Upper lobe of left lung (tissue), 6 donors: ENCODE measurements at places on chromosomes 2 and 18. TPM values are rescaled to one million over a fixed set of nuclear protein-coding genes. Genes with fewer than 3 reads are reported as not detected.

- DNase-seq: no peak
- H3K4me3 ChIP-seq: no peak overlapping the region
- no peak overlapping the region for H3K27ac ChIP-seq
- no peaks in the 10 kb centered on the region for H3K4me1 ChIP-seq
- H3K36me3 ChIP-seq: no peaks in the 10 kb centered on the region
- no peaks in the 10 kb centered on the region for H3K27me3 ChIP-seq
Observed at GRCh38 chr2:234745347-234745746, 206.5 kb upstream of the SH3BP4 start.

DNA sequence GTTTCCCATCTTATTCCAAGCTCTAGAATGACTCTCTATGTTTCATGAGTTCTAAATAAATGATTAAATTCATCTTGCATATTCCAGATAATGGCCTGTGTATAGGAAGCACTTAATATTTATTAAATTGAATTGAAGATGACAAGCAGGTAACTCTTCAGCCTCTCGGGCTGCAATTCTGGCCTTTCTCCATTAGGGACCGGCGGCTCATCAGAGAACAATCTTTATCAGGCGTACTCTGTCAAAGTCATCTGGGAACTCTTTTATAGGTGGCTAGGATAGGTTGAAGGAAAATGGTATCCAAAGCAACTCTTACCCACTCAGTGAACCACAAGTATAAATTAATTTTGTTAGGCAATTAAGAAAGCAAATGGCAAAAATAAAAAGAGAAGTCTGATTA is 308.5 kb downstream of the NOL4 start:
- no peak overlapping the region for H3K27ac ChIP-seq
- no peak overlapping the region for H3K4me3 ChIP-seq
- DNase-seq: no peak
- no peaks in the 10 kb centered on the region for H3K4me1 ChIP-seq
- no peaks in the 10 kb centered on the region for H3K36me3 ChIP-seq

DNA sequence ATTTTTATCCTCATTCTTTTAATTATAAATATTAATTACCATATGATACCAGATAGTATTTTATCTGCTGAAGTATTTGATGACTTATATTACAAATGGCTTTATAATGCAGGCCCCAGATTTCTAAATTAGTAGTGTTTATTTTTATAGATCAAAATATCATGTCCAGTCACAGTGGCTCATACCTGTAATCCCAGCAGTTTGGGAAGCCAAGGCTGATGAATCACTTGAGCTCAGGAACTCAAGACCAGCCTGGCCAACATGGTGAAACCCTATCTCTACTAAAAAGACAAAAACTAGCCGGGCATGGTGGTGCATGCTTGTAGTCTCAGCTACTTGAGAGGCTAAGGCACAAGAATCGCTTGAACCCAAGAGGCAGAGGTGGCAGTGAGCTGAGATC is 100.1 kb upstream of the ARHGAP15 start:
- H3K27ac ChIP-seq: no peak overlapping the region
- no peaks in the 10 kb centered on the region for H3K4me1 ChIP-seq
- no peak overlapping the region for H3K4me3 ChIP-seq
- no peak for DNase-seq
- H3K27me3 ChIP-seq: no peaks in the 10 kb centered on the region

DNA sequence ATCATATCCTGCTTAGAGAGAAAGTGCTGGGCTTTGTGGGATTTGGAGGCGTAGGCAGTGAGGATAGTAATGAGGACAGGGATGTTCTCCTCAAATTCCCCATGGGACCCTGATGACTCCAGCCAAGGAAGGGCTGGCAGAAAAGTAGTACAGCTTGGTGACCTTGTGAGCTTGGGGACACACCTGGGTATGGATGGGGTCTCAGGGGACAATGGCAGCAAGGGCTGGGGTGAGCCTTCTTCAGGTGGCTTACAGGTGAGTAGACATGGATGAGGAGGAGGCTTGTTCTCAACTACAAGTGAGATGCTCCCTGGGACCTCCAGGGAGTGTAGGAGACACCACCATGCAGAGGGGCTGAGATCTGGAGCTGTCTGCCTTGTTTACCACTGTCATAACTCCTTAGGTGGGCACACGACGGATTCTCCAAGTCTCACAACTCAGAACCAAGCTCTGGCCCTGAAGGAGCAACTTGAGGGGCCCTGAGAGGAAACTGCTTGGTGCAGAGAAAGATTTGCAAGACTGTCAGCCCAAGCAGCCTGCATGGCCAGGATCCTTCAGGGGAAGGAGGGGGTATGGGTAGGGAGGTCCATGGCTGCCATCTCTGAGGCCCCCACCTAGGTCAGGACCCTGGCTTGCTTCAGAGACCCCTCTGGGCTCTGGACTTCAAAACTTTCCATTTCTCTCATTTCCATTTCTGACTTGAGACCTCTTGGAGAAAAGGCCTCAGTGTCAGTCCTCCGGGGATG is 262.8 kb downstream of the DYSF start:
- H3K27ac ChIP-seq: peak overlapping the region; percentile 35
- H3K36me3 ChIP-seq: no peaks in the 10 kb centered on the region
- DNase-seq: no peak
- H3K27me3 ChIP-seq: no peaks in the 10 kb centered on the region
- H3K4me1 ChIP-seq: peaks cover 44% of the 10 kb centered on the region
- H3K4me3 ChIP-seq: no peak overlapping the region

DNA sequence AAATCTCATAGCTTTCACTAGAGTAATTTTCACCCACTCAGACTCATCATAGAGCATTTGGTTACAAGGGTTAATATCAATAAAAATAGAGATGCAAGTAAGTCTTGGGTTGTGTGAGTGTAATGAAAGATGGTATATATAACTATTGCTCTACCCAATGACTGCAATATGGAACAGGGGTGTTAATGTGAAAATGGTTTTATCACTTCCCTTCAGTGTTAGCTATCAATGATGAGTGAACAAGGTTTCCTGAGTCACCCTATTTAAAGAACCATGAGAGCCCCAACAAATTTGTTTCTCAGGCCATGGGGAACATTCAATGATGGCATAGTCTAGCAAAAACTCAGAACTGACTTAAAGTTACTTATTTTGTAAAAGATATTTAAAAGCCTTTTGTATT is 1133.6 kb upstream of the ZEB2 start:
- no peak overlapping the region for H3K27ac ChIP-seq
- no peaks in the 10 kb centered on the region for H3K36me3 ChIP-seq
- no peak for DNase-seq

GRCh38 chr2:24513281-24514071 is 22.4 kb downstream of the NCOA1 start:
- H3K27me3 ChIP-seq: no peaks in the 10 kb centered on the region
- peaks cover 28% of the 10 kb centered on the region for H3K4me1 ChIP-seq
- no peak overlapping the region for H3K4me3 ChIP-seq
- H3K36me3 ChIP-seq: no peaks in the 10 kb centered on the region
- H3K27ac ChIP-seq: no peak overlapping the region
- DNase-seq: no peak

REG1B gene
- 5.2 TPM for total RNA-seq

MROH2A gene
- not detected for total RNA-seq
